ENCODE measurements at places on chromosomes 6 and 20.

DNA sequence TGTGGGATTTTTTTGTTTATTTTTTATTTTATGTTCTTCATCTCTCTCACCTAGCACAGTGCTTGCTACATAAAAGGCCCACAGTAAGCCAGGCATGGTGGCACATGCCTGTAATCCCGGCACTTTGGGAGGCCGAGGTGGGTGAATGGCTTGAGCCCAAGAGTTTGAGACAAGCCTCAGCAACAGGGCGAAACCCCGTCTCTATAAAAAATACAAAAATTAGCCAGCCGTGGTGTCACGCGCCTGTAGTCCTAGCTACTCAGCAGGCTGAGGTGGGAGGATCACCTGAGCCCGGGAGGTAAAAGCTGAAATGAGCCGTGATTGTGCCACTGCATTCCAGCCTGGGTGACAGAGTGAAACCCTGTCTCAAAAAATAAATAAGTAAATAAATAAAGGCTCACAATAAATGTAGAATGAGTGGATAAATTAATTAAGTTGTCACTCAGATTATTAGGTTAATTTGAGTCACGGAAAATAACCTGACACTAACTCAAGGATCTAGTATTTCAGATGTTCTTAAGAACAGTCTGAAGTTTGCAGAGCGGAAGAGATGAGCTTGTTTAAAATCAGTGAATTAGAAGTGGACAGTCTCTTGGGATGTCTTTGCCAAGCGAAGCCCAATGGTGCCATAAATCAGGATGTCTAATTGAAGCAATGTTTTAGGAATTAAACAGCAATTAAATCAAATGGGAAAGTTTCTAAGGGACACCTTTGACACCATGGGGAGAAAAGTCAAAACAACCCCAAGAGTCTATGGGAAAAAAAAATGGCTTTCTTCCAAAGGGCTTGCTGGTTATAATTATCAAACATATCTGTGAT, 214.4 kb downstream of the ZNF217 start:
- no peak for DNase-seq

DNA sequence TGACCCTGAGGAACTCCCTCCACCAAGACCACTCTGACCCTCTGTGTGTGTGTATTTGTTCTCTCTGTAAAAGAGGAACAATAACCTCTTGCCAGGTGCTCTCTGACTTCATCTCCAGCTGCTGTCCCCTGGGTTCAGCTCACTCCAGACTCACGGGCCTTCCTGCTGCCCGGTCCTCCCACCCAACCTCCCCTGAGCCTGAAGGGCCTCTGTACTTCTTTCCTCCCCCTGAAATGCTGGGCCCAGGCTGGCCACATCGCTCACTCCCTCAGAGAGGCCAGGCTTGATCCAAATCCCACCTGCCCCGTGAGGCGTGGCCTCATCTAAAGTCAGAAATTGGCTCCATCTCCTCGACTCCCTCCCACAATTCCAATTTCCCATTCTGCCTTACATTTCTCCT, 202.4 kb downstream of the PRKN start:
- no peak for DNase-seq

DNA sequence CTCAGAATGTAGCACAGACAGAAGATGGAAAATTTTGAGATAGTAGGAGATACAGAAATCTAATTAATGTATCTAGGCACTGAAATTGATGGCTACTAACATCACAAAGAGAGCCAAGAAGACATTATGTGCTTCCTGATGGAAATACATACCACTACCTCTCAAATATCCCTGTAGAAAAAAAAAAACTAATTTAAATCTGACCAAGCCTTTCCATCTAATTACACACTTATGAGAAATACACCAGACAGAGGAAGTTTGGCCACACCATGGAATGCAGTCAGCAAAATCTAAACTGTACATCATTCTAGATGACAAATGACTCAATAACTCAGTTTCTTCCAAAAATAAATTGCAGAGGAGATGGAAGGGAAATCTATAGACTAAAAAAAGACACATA, 18.9 kb downstream of the VPS52 start:
- DNase-seq: no peak

DNA sequence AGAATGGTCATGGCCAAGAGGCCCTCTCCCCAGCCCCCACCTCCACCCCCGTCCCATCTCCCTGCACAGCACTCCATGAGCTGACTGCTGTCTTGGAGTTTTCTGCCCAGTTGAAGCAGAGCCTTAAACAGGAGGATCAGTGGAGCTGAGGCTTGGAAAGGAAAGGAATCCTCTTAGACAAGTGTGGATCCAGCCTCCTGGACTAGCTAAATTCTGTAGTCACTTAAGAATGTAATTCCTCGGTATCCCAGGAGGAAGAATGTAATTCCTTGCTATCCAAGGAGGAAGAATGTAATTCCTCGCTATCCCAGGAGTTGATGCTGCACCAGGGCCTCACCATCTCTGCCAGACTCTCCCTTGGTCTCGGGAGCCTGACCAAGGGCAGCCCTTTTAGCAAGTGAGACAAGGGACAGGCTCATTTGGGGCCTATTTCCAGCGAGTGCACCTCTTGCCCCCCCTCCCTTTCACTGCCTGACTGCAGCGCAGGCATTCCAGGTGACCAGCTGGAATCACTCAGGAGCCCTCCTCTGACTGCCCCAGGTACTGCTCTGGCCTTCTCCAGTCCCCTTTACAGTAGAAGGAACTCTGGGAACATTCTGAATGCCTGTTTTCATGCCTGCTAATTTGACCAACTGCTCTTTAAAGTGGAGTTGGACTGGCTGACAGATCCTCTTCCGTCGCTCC, 76.2 kb downstream of the TCP11 start:
- DNase-seq: no peak

- peak; percentile 71 for DNase-seq
These were observed 12.8 kb downstream of the NHSL1 start for GRCh38 chr6:138486249-138487101.

GRCh38 chr6:246352-246751, 45.9 kb upstream of the DUSP22 start:
- DNase-seq: no peak

GRCh38 chr20:31979713-31980426, 11.9 kb downstream of the XKR7 start:
- DNase-seq: no peak

- no peak for DNase-seq
These were observed 18.8 kb upstream of the MAP1LC3A start for GRCh38 chr20:34539756-34540155.

DNA sequence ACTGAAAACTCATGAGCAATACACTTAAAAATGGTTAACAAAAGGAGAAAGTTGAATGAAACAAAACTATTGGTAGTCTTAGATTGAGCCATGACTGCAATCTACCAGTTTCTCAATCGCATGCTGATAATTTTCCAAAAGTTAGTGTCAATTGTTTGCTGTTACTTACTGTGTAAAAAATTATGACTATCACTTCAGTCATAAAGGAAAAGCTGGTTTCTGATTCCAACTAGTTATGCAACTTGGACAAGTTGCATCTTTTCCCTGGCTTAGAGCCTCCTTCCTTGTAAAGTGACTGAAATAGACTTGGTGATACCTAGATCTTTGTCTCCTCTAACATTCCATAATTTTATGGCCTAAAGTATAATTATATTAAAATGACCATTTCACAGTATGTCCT, 88.3 kb upstream of the PAK5 start:
- no peak for DNase-seq

DNA sequence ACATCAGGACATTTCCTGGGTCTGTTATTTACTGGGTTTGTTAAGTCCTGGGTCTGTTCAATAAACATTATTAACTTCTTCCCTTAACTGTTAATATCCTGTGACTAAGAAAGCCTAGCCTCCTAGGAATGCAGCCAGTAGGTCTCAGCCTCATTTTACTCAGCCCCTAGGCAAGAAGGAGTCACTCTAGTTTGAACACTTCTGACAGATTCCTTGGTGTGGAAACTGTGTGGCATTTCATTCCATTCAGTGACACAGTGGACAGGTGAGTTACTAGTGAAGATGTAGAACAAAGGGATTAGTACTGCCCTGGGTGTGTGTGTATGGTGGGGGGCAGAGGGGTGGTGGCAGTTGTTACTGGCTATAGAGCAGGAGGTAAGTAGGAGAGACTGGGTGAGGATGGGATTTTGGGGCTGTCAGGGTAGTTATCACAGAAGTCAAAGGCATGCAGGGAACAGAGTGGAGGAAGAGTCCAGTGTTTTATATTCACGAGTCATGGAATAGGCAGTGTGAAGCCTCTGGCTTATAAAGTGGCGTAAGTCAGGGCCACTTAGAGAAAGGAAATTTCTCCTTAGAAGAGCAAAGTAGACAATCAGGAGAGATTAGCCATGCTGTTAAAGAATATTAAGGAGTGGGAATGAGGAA, 28.4 kb downstream of the RNF182 start:
- DNase-seq: no peak

DNA sequence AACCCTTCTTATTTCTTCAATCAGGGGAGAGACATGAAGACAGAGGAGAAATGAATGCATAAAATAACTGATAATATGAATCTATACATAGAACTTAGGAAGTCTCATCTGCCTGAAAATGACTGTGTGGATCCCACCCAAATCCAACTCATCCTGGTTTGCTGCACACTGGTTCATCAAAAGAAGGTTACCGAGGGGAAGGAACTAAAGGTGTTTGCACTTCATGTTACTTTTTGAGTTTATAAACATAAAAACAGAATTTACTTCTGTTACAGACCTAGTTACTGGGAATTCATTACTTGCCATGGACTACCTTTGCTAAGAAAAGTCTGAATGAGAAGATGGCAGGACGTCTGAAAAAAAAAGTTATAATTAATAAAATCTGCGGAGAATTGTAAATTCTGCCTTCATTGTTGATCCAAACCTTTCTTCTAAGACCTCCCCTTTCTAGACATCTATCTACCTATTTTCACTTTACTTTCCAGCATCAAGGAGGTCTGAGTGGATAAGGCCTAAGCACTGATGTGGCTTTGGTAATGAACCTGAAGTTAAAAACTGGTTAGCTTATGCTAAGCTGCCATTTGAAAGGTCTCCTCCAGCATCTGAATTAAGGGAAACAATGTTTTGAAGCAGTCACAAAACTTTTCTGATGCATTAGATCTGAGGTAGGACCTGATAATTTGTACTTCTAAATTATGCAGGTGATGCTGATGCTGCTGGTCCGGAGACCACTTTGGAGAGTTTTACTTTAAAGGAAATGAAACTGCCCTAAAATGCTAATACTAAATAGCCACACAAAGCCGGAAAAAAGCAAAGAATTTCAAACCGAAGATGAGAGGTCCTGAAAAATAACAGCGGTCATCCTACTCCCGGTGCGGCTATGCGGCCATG, 84.0 kb downstream of the HFE start:
- DNase-seq: no peak

DNA sequence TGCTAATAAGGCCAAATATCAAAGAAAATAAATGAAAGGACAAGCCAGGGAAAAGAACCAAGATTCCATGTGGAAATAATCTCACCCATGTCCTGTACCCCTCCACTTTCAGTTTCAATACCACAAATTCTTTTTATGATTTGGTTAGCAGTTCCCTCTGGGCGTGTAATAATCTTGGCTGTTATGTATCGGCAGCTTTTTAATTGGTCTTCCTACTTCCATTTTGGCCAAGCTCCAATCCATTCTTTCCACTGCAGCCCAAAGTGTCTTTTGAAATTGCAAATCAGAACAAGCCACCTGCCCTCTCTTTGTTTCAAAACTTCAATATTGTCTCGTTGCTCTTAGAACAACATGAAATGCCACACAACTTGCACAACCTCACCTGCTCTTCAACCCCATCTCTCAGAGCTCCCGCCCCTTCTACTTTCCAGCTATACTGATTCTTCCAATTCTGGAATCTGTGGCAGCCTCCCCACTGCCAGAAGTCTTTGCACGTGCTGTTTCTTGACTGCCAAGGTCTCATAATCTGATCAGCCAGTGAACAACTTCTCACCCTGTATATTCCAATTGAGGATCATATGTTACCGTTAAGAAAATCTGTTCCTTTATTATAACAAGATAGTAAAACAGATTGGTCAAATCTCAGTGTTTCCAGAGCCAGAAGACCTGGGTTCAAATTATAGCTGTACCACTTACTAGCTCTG, 354.5 kb downstream of the CBLN4 start:
- DNase-seq: no peak

- DNase-seq: peak; percentile 23
These were observed 597 bp downstream of the ADA start for GRCh38 chr20:44650771-44651433.

GRCh38 chr20:20677186-20677585, 35.3 kb downstream of the RALGAPA2 start:
- DNase-seq: no peak

- DNase-seq: no peak
These were observed 26.0 kb upstream of the PLAGL1 start for GRCh38 chr6:144033816-144034735.

DNA sequence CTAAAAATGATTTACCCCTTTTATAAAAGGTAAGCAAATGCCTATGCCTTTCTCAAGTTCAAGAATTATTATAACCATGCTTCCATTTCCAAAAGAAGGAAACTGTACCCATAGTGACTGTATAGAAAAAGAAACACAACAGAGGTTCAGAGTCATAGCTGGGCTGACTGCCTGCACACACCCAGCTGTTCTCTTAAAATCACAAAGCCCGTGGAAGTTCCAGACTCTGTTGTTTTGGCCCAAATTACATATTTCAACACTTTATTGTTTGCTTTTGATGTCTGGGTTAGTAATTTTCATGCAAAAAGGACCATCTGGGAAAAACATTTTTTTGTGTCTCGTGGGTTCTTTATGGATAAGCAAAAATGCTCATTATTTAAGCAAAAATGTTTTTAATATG, 99.2 kb downstream of the LCA5 start:
- DNase-seq: no peak

- DNase-seq: no peak
These were observed 214.9 kb downstream of the LY86 start for GRCh38 chr6:6803180-6803977.

GRCh38 chr6:13304580-13305260, 23.6 kb downstream of the TBC1D7 start:
- peak; percentile 40 for DNase-seq

- DNase-seq: peak; percentile 82
These were observed 32.0 kb downstream of the ARHGAP40 start for GRCh38 chr20:38633577-38634093.

All from HAP-1 (cell line).